ENCODE measurements at places on chromosomes 6 and 20. TPM values are rescaled to one million over a fixed set of nuclear protein-coding genes. Genes with fewer than 3 reads are reported as not detected.

DNA sequence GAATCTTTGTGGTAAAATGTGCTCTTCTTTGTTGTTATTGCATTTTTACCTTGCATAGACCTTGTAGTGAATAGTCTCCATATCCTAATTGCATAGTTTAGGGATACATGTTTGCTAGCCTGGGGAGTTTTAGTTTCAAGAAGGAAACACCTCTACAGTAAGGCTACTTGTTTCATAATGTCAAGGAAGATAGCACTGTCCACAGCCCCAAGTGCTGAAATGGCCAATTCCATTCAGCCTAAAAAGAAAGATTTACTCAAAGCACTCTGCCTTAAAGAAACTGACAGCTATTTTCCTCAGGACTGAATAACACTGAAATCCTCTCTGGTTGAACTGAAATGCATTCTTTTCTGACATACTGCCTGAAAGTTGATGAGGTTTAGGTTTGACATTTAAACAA is 2.6 kb downstream of the HCRTR2 start:
- no peak for DNase-seq

DNA sequence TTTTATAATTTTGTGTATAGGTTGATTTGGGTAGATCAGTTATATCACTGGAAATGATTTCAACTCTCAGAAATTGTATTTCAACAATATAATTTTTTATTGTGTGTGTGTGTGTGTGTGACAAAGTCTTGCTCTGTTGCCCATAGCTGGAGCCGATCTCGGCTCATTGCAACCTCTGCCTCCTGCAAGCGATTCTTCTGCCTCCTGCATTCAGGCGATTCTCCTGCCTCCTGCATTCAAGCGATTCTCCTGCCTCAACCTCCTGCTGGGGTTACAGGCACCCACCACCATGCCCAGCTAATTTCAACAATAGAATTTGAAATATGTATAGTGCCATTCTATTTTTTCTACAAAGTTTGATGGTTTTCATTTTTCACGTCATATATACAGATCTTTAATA is 24.1 kb downstream of the AFDN start:
- no peak for DNase-seq

GRCh38 chr20:37236462-37236861 is 25.2 kb downstream of the GHRH start:
- no peak for DNase-seq

GRCh38 chr6:109720311-109720710 is 29.2 kb downstream of the FIG4 start:
- no peak for DNase-seq

- no peak for DNase-seq
Measured at GRCh38 chr6:107714104-107714503, 110.0 kb downstream of the SCML4 start.

DNA sequence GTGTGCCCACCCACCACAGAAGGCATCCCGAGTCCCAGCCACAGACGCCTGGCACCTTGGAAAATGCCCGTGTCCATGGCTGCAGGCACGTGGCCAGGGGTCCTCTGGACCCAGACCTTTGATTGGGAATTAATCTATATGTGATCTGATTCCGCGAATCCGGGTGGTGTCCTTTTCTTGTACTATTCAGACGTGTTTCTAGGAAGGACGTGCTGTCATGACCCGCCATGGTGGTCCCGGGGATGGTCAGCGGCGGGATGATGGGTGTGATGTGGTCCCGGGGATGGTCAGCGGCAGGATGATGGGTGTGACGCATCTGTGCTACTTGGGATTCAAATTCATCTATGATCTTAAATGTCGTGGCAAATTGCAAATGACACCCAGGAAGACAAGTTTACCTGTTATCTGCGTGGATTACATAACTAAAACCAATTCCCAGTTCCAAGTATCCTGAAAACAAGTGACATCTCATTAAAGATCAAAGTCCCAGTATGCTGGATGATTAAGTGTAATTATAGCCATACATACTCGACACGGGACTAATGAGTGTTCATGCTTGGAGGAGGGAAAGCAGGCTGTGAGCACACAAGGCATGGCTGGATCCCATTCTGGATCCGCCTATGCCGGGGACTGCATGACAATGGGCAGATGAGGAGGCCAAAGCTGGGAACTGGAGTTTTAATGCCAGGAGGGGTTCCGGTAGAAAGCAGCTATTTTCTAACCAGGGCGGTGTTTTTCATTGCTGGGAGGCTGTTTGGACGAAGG is 256.5 kb downstream of the TAF4 start:
- DNase-seq = no peak

GRCh38 chr6:122109075-122109474 is 290.4 kb upstream of the HSF2 start:
- DNase-seq = no peak

TCF21 gene
- not detected for total RNA-seq

PPIL6 gene
- total RNA-seq = 3.8 TPM
